Amygdala (tissue), 56 donors: ENCODE measurements at places on chromosomes 1 and 21.

- DNase-seq, result no peak
These were observed 26.5 kb upstream of the SLC35A3 start for GRCh38 chr1:99943223-99943794.

GRCh38 chr1:1775327-1776226 lies 2.7 kb downstream of the NADK start:
- DNase-seq, result no peak

- DNase-seq, result no peak
These were observed at the start of gene KLHL17 for GRCh38 chr1:960363-961131. KLHL17 (plus strand) TSS chr1:960584; CDS start chr1:960694, 110 bp downstream.

GRCh38 chr21:31616216-31616615 lies 43.3 kb upstream of the SOD1 start:
- DNase-seq, result no peak

GRCh38 chr21:29803191-29803590 lies 136.6 kb downstream of the GRIK1 start:
- DNase-seq, result no peak

- DNase-seq, result no peak
These were observed 236.9 kb downstream of the RERE start for GRCh38 chr1:8580566-8580965.

GRCh38 chr21:35217504-35218060 lies 168.5 kb upstream of the RUNX1 start:
- no peak for DNase-seq
